Glutamatergic neuron (in vitro differentiated cells): ENCODE measurements at places on chromosomes 11 and 22.

GRCh38 chr11:111723595-111723994, 42.6 kb downstream of the PPP2R1B start:
- DNase-seq = no peak

- no peak for DNase-seq
Observed at GRCh38 chr11:134047586-134047999, 21.3 kb upstream of the JAM3 start.

GRCh38 chr11:44955015-44955738, 4.5 kb upstream of the TP53I11 start:
- DNase-seq = no peak

DNA sequence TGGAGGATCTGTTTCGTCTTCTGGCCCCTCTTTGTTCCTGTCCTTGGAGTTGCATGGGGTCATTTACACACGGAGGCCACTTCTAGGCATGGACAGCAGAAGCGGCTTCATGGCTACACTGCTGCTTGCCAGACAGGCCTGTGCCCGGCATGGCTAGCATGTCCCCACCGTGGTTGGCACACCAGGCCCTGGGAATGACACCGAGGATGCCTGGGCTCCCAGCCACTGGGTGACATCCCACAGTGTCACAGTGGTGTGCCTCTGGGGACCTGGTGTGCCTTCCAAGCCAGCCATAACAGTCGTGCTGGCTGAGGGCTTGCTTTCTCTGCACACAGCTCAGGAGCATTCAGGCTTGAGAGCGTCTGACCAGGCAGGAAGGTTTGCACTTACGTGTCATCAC, 910.1 kb downstream of the TBC1D22A start:
- DNase-seq = no peak

- no peak for DNase-seq
Observed at GRCh38 chr11:109439684-109440083, 17.7 kb downstream of the C11orf87 start.

GRCh38 chr11:101115671-101116160, 13.9 kb downstream of the PGR start:
- no peak for DNase-seq

- no peak for DNase-seq
Observed at GRCh38 chr11:131664816-131665215, 294.4 kb downstream of the NTM start.

DNA sequence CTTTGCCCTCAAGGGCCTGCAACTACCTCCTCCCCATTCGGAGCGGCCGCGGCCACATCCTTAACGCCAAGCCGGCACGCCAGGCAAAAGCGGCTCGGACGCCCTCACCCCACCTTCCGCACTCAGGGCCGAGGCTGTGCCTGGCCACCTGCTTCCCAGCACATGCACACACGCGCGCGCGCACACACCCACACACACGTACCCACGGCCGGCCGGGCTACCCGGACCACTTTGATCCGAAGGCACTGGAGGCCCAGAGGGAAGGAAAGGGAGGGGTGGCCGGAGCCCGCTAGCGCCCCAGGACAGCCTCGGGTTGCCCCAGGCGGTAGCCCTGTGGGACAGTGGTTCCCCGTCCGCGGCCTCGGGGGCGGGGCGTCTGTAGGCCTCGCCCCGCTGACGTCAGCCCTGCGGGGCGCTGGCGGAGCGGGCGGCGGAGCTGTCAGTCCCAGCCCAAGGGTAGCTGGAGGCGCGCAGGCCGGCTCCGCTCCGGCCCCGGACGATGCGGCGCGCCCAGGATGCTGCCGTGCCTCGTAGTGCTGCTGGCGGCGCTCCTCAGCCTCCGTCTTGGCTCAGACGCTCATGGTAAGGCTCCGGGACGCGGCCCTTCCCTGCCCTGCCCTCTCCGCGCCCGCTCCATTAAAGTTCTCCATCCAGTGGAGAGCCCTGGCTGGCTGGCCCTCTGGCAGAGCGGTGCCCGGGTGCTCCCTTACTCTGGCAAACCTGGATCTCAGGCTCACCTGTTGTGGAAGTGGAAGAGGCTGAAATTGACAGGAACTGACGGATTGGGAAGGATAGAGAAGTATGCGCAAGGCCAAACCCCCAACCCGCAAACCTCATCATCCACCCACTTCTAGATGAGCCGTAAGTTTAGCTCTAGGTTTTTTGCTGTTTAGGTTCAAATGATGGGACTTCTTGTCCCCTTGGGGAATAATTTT, at the start of gene IL10RA:
TSS of gene IL10RA (plus strand) at position 442 of the 935 bp plus-strand sequence. CDS start at position 516, 74 bp downstream.
- DNase-seq = peak; percentile 87

DNA sequence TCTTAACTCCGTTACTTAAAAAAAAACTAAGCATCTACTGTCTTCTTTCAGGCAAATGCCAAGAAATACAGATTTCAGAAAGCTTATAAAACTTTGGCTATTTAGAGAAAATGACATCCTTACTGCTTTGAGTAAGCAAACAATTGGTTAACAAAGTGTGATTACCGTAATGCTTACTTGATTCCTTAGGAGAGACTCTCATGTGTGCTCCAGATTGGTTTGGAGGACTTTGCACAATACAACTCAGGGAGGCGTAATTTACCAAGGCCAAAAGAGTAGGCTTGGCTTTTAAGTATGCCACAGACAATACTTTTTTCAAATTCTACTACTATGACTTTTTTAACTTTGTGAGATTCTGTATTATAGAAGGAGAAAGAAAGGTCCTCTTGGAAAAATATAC, 76.9 kb upstream of the ALKBH3 start:
- no peak for DNase-seq

GRCh38 chr22:42969348-42969975, 45.5 kb downstream of the PACSIN2 start:
- DNase-seq = no peak

GRCh38 chr22:44164031-44164430, 16.7 kb upstream of the PARVG start:
- DNase-seq = no peak

GRCh38 chr11:20353829-20354434, 9.6 kb upstream of the HTATIP2 start:
- DNase-seq = peak; percentile 56

DNA sequence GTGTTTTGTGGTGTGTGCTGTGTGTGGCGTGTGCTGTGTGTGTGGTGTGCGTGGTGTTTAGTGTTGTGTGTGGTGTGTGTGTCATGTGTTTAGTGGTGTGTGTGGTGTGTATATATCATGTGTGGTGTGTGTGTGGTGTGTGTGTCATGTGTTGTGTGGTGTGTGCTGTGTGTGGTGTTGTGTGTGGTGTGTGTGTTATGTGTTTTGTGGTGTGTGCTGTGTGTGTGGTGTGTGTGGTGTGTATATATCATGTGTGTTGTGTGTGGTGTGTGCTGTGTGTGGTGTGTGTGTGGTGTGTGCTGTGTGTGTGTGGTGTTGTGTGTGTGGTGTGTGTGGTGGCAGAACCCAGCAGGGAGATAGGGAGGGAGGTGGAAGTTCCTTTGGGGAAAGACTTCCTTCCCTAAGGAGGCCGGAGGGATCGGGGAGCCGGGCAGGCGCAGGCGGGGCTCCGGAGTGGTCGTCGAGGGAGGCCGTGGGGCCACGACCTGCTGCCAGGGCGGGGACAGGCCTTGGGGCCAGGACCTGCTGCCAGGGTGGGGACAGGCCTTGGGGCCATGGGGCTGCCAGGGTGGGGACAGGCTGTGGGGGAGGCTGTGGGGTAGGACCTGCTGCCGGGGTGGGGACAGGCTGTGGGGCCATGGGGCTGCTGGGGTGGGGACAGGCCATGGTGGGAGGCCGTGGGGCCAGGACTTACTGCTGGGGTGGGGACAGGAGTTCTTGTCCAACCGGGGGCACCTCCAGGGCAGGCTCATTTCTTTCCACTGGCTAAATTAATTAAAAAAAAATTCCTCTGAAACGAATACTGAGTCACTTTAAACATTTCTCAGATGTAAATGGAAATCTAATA, 15.2 kb downstream of the PIM3 start:
- peak; percentile 36 for DNase-seq

GRCh38 chr11:9850224-9850895, 186.5 kb downstream of the SWAP70 start:
- no peak for DNase-seq

- no peak for DNase-seq
Observed at GRCh38 chr11:44203270-44204043, 106.5 kb downstream of the ALX4 start.

DNA sequence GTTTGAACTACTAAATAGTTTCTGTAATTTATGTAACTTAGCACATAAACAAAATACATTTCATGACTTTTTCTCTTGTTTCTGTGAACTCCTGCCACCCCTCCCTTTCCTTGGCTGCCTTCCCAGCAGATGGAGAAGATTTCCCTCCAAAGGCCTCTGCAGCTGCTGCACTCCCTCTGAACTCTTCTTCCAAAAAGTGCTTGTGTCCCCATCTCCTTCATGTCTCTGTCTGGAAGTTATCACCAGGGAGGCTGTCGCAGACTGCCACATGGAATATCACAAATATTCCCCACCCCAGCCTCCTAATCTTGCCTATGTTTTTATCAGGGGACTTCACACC, 1068.3 kb downstream of the OPCML start:
- DNase-seq = no peak

DNA sequence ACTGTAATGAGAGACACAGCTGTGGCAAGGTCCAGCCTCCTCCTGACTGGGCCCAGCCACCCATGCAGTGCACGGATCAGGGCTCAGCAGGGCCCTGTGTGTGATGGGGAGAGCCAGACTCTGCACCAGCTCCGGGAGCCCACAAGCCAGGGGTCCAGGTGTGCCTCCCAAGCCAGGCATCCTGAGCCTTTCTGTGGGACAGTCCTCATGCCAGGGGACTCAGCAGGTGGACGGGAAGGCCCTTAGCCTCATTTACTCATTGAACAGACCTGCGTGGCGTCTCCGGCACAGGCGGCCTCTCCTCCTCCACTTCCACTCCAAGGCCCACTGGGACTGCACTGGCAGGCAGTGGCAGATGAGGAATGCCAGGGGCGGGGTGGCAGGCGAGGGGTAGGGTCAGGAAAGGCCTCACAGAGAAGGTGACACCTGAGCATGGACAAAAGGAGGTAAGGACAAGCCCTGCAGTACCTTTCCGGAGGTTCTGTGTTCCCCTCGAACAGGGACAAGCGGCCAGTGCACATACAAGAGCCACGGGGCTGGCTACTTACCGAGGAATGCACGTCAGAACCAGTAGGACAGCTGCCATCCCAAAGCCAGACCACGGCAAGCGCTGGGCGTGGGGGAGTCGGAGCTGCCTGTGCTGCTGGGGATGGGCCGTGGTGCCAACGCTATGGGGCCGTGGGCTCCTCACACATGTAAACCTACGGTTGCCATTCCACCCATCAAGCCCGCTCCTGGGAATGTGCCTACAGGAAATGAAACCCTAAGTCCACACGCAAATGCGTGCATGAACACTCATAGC, 52.7 kb downstream of the IGF2 start:
- no peak for DNase-seq

DNA sequence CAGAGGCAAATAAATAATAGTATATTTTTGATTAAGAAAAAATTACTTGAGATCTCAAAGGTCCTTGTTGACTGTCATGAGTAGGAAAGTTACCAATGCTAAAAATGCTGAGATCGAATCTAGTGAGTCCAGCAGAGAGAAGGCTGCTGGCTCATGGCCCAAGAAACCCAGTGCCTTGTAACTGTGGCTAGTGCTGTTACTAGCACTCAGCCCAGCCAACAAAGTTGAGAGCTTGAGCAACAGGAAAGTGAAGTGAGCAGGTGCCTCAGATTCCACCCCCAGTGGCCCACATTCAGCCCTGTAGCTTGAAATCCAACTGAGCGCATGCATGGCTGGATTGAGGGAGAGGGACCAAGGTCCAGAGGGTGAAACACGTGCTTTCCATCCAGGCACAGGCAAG, 398.2 kb downstream of the SHANK2 start:
- DNase-seq = no peak

GRCh38 chr11:29333993-29334775, 682.6 kb downstream of the KCNA4 start:
- DNase-seq = no peak

GRCh38 chr22:46942799-46943785, 180.6 kb downstream of the TBC1D22A start:
- no peak for DNase-seq

DNA sequence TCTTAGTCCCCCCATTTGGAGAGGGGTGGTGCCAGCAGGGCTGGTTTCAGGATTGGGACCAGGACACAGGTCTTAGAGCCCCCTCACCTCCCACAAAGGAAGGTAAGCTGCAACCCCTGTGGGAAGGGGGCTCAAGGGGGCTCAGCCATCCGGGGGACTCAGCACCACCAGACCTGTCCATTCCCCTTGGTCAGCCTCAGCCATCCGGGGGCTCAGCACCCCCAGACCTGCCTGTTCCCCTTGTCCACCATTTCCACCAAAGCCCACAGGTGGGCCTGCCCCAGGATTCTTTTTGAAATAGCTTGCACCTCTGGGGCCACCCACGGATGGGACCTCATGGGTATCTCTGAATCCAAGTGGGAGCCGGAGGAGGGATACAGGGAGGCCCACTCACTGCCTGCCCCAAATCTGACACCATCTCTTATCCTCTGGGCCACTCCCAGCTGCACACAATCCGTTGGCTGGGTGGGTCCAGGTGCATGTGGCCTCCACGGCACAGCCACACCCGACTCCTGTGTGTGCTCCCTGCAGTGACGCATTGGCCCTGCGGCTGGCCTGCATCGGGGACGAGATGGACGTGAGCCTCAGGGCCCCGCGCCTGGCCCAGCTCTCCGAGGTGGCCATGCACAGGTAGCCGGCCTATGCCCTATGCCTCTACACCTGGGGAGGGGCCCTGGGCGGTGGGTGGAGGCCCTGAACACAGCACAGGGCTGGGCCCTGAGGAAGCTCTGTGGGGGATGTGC, 15.9 kb downstream of the MCAT start:
- DNase-seq = no peak

DNA sequence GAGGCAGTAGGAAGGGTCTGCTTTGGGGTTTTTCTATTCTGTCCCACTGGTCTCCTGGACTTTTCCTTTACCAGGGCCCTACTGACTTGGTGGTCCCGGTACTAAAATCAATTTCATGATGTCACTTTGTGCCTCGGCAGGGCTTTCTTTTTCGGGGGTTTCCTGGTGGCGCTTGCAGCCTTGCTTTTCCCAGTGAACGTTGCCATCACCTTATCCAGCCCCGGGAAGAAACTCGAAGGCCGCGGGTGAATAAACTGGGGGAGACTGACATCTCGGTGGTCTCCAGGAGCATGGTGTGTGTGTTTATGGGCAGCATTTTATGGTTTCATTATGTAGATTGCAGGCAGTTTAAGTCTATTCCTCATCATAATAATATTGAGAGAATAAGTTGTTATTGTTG, 84.4 kb downstream of the KCNQ1 start:
- peak; percentile 8 for DNase-seq

- no peak for DNase-seq
Observed at GRCh38 chr11:57424792-57425564, 1.9 kb downstream of the SLC43A3 start.

DNA sequence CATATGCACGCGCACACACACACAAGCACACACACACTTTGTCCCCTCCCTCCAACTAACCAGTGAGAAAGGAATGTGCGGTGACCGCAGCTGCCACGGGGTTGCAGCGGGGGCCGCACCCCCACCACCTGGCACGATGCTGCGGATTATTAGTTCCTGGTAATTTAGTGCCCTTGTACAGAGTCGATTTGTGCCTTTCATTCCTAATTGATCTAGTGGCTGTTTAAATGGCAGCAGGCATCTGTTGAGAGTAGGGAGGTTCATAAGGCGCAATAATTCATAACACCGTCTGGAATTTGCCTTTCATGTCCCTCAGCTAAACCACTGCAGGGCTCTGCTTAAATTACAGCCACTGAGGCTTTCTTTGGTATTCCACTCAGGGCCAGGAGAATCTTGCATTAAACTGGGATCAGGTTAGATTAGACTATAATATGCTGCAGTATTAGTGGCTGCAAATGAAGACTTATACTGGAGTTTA, 113.7 kb downstream of the FEZ1 start:
- DNase-seq = no peak
